ENCODE measurements at places on chromosomes 2 and 18.

DNA sequence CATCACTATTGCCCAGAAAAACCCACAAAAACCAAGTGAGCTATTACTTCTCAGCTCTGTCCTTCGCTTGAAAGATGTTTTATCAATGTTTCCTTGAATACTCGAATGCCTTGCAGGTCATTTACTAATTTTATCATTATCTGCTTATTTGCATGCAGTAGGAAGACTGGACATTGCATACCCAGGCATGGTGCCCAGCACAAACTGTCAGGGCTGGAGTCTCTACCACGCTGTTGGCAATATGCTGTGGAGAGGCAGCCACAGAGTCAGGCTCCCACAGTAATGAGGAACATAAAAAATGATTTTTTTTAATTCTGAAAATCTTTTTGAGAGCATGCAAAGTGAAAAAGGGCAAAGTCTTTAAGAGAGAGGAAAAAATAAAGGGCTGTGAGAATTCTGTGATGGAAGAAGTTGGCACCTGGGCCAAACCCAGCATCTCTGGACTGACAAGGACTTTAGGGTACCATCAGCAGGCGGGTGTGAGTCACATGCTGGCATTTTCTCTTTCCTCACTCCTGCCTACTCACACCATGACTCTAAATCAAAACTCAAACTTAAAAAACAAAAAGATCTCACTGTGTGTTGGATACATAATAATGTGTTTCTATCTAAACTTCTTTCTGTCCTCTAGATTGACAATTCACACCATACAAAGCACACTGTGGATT lies 709.8 kb upstream of the FANCL start:
- DNase-seq: no peak

DNA sequence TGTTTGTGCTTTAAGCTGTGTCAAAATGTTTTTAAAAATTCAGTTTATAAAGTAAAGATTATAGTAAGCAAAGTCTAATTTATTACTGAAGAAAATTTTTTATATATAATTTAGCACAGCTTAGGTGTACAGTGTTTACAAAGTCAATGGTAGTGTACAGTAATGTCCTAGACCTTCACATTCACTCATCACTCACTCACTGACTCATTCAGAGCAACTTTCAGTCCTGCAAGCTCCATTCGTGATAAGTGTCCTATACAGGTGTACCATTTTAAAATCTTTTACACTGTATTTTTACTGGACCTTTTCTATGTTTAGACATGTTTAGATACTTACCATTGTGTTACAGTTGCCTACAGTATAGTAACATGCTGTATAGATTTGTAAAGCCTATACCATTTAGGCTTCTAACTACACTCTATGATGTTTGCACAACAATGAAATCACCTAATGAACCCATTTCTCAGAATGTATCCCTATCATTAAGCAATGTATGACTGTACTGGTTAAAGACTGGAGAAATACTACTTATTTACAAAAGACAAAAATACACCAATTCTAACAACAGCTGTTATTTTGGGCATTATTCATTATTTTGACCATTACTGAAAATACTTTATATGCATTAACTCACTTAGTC lies 95.1 kb downstream of the STRN start:
- no peak for DNase-seq

- DNase-seq: no peak
These were observed 64.9 kb upstream of the KIF5C start for GRCh38 chr2:148810081-148810480.

DNA sequence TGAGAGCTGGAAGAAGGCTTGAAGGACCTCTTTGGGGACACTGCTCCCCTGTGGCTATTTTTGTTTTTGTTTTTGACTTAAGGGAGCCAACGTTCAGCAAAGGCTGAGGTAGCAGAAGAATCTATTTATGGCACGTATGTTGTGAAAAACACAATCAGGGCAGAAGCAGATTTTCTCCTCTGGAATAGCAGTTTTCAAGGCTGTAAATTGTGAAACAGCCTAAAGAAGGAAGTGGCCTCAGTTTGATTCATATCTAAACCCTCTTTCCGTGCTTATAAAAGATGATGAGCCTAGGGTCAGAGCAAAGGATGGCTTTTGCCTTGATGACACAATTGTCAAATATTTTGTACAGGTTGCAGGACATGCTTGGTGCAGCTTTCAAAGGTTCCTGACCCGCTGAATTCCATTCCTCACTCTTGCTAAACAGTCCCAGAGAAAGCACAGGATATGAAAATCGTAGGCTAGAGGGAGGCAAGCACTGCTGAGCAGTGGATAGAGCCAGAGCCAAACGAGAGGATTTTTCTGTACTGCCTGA lies 106.2 kb upstream of the DLX2 start:
- DNase-seq: peak; percentile 90

GRCh38 chr2:149561309-149561926 lies 26.2 kb downstream of the MMADHC start:
- peak; percentile 12 for DNase-seq

- peak; percentile 71 for DNase-seq
These were observed 142.3 kb upstream of the BOD1L2 start for GRCh38 chr18:57004366-57005121.

- no peak for DNase-seq
These were observed 17.5 kb upstream of the KANSL1L start for GRCh38 chr2:210188755-210189154.

- DNase-seq: no peak
These were observed 59.9 kb upstream of the TMEM87B start for GRCh38 chr2:111995148-111995547.

GRCh38 chr2:56834686-56835085 lies 650.9 kb downstream of the CCDC85A start:
- DNase-seq: no peak

- peak; percentile 62 for DNase-seq
These were observed 101.7 kb downstream of the AGAP1 start for GRCh38 chr2:235595422-235596010.

GRCh38 chr2:112181571-112182290 lies 43.5 kb downstream of the FBLN7 start:
- no peak for DNase-seq

- peak; percentile 59 for DNase-seq
These were observed 188.1 kb downstream of the CAMKMT start for GRCh38 chr2:44549856-44550255.

- DNase-seq: peak; percentile 21
These were observed 139.6 kb upstream of the PELI1 start for GRCh38 chr2:64283641-64284361.

DNA sequence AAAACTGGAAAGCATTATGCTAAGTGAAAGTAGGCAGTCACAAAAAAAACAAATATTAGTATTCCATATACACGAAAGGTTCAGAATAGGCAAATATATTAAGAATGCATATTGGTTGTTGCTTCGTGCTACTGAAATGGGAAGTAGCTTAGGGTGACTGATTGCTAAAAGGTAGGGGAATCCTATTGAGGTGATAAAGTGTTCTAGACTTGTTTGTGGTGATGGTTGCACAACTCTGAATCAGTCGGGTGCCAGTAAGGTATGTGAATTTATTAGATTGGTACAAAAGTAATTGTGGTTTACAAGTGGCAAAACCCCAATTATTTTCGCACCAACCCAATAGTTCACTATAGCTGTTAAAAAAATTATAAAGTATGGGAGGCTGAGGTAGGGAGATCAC lies 20.7 kb downstream of the USP34 start:
- no peak for DNase-seq

GRCh38 chr2:236403125-236403524 lies 138.9 kb upstream of the ASB18 start:
- DNase-seq: no peak

DNA sequence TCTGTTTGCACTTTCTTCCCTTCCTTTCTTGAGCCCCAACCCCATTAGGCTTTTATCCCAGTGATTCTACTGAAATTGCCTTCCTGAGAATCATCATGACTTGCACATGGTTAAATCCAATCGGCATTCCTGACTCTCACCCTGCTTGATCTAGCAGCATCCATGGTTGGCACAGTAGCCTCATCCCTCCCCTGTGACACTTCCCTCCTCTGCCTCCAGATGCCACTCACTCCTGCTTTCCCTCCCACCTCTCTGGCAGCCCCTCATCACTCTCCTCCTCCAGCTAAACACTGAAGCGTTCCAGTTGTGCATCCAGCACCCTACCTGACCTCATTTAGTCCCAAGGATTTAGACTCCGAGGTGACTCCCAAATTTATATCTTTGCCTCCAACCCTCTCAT lies 114.7 kb downstream of the GALNT14 start:
- no peak for DNase-seq

- no peak for DNase-seq
These were observed 27.2 kb downstream of the KDM3A start for GRCh38 chr2:86468162-86469033.

DNA sequence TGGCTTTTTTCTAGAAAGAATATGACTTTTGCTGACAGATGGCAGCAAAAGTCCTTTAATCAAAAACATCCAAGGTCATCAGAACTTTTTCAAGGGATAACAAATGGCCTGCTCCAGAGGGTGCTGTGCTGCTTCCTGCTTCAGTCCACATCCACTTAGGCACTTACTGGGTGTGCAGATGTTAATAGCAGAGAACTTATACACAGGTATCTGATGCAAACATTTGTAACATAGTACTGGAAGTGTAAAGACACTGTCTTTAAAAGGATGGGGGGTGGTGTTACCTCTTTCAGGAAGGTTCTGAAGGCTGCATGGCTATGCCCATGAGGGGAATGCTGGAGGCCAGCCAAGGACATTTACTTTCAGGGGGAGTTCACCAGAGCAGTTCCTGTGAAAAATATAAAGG lies 5.5 kb downstream of the HOXD8 start:
- peak; percentile 49 for DNase-seq

GRCh38 chr2:101704046-101704466 lies 6.5 kb downstream of the MAP4K4 start:
- peak; percentile 17 for DNase-seq

GRCh38 chr2:226832061-226832460 lies 3.8 kb upstream of the RHBDD1 start:
- DNase-seq: no peak

DNA sequence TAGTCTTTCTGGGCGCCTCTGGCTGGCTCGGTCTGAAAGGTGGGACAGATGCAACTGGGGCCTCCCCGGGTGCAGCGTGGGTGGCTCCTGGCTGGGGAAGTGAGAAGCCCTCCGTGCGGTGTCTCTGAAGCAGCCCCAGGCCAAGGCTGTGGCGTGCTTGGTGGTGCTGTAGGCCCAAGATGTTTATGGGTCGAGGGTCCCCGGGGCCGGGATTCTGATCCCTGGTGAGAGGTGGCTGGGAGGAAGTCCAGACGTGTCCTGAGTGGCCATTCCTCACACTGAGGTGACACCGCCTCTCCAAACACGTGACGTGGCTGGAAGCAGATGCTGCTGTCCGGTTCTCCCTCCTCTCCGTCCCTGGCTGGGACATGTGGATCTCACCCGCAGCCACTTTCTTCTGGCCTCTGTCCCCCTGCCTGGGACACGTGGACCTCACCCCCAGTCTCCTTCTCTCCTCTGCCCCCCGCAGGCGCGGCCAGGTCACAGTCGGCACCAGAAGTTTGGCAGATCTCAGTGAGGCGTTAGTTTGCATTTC lies 12.6 kb downstream of the RTP5 start:
- DNase-seq: no peak

DNA sequence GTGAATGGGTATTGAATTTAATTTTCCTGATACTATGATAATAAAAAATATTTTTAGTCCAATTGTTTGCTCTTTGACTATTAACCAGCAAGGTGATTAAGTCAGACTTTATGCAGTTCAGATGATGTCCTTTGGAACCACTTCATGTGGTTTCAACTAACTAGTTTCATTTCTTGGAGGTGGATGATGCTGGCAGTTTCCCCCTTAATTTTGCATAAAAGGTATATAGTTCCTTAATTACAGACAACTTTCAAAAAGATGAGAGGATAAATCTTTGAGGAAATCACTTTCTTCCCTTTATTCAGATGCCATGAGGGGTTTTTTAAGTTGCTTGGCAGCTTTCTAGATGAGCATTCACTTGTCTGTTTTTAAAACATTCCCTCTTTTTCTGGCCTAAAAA lies 223.1 kb downstream of the PHLPP1 start:
- DNase-seq: no peak

DNA sequence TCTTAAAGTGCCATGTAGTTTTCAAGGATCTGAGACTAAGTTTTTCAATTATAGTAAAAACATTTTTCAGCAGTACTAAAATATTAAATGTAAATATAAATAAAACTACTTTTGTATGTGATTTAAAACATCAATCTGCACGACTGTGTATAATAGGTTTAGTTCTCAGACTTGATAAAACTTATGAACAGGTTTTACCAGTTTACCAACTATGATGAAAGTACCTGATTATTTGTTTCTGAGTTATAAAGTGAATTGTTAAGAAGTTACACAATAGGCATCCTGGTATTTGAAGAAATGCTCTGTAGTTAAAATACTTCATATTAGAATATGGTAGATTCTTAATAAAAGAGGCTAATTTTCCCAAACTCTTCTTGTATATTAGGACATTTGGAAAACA lies 14.8 kb downstream of the RELCH start:
- DNase-seq: no peak

DNA sequence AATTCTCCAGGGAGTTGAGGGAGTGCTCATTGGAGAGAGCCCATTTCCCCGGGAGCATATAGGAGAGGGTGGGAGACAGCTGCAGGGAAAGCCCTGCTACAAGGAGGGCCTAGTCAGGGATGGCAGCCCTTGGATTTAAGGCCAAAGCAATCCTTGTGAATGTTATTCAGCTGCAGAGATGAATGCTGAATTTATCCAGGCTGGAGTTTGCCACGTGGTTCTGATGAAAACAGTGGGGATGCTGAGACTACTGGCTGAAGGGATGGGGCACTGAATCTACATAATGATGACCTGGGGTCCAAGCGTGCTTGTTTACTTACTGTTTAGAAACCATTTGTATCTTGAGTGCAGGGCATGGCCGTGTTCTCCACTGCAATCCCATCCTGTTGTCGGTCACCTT lies 35.6 kb upstream of the RNF149 start:
- no peak for DNase-seq

- no peak for DNase-seq
These were observed 128.8 kb downstream of the KCNJ3 start for GRCh38 chr2:154827286-154827685.

DNA sequence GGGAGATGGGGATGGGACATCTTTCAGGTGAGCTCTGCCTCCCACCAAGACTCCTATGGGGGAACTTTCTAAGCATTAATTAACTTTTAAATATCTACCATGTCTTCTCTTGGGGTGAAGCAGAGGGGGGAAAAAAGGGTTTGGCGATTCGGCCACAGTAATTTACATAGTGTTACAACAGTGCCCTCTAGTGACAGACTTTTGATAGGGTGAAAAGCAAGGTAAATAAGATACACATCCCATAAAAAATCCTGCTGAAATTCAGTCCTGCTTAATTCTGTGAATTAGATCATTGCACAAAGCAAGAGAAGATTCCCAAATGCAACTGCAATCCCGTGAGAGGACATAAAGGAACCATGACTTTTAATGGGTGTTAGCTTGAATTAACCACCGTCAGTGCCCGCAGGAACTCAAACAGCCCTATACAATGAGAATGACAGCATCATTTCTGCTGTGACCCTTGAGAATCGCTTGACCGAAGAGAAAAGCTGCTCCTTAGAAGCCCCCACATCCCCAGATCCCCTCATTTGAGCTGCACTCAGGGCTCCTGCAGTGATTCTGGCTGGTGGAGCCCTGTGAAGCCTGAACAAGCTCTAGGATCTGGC lies 32.8 kb downstream of the FAM124B start:
- DNase-seq: peak; percentile 30

- no peak for DNase-seq
These were observed 385.5 kb downstream of the RND3 start for GRCh38 chr2:150101947-150102346.

- peak; percentile 1 for DNase-seq
These were observed 167.1 kb upstream of the TRIB2 start for GRCh38 chr2:12549641-12550040.

- no peak for DNase-seq
These were observed 31.3 kb downstream of the SPEG start for GRCh38 chr2:219465659-219466561.

- DNase-seq: no peak
These were observed 24.1 kb downstream of the CABLES1 start for GRCh38 chr18:23159344-23159743.

All from HCEC 1CT (cell line).